ENCODE measurements at places on chromosomes 6 and 20. TPM values are rescaled to one million over a fixed set of nuclear protein-coding genes. Genes with fewer than 3 reads are reported as not detected.

Gene HLA-DMA
- 1.9 TPM for total RNA-seq

Gene LCA5
- total RNA-seq = 8.3 TPM

Gene BTNL2
- not detected for total RNA-seq

Gene C20orf141
- total RNA-seq = not detected

DNA sequence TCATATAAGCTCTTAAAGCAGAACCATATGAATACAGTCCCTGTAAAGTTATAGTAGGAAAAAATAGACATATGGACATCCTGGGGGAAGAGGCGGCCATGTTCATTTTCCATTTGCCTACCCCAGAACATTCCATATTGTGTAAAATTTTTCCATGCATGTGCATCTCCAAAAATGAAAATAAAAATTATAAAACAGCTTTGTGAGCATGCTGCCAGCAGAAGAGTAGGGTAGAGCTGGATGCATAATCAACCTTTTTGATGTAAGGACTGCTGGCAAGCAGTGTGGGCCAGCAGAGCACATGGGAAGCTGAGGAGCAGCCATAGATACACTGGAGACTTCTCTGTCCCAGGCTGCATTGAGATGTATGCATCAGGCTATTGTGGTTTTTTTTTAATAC is 271.0 kb downstream of the KCNQ5 start:
- no peak for DNase-seq

- peak; percentile 38 for DNase-seq
Observed at GRCh38 chr20:45152405-45152804, 22.3 kb upstream of the PI3 start.

DNA sequence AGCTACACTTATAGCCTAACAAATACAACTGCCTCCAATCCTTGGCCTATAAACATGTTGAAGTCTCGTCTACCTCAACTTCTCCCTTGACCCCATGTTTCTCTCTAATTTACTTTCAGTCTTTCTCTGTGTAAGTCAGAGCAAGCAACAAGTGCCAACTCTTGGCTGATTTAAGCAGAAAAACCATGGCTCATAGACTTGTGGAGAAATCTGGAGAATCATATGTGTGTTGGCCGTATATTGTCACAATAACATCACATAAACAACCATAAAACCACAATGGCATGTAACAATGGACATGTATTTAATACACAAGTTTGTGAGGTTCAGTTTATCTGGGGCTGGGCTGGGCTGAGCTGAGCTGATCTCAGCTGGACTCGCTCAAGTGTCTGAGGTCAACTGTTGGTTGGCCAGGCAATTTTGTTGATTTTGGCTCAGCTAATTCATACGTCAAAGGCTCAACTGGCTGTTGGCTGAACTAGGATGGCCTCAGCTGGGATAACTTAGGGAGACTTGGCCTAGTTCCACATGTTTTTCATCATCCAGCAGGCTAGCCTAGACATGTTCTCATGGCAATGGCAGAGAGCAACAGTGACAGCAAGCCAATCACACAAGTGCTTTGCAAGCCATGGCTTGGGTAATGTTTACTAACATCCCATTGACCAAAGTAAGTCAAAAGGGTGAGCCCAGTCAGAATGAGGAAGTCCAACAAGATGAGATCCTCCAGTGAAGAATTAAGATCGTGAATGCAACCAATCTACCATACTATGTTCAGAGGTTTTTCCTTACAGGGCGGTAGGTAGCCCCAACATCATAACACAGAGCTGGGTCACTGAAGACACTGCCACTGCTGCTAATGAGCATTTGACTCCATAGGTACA is 12.9 kb upstream of the TBC1D22B start:
- DNase-seq = peak; percentile 99

DNA sequence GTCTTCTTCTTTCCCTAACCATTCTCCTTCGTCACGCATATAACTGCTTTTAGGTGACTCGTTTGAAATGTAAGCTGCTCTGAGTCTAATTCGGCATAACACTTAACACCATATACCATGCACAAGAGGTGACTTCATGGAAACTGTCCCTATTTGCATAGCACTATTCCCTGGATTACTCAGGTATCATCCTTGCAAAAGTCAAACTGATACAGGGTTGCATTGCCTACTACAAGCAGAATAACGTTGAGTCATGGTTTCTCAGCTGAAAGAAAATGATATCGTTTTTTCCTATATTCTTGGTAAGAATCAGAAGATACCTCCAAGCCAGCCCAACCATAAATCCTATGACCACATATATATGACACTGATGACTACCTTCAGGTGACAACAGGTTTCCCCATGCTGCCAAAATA is 227.5 kb downstream of the ATXN1 start:
- no peak for DNase-seq

- DNase-seq = peak; percentile 96
Observed at GRCh38 chr6:6699741-6700367, 111.3 kb downstream of the LY86 start.

GRCh38 chr6:14380901-14381828 is 263.6 kb downstream of the CD83 start:
- no peak for DNase-seq

DNA sequence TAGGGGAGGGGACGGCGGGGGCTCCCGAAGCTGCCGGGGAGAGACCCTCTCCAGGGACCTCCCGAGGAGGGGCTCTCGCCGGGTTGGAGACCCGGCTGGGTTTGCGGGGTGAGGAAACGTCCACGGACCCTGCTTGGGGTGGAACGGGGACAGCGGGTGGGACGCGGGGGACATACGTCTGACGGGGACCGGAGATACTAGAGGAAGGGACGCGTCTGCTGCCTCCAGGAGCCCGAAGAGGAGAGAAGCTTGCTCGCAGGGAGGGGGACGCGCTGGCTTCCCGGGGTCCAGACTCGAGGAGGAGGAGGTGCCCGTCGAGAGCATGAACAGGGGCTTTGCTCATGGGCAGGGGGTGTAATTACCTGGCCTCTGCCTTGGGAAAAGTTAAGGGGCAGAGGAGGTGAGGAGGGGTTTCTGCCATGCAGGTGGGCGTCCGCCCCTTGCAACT is 593 bp downstream of the DNMT3B start:
- DNase-seq = no peak

DNA sequence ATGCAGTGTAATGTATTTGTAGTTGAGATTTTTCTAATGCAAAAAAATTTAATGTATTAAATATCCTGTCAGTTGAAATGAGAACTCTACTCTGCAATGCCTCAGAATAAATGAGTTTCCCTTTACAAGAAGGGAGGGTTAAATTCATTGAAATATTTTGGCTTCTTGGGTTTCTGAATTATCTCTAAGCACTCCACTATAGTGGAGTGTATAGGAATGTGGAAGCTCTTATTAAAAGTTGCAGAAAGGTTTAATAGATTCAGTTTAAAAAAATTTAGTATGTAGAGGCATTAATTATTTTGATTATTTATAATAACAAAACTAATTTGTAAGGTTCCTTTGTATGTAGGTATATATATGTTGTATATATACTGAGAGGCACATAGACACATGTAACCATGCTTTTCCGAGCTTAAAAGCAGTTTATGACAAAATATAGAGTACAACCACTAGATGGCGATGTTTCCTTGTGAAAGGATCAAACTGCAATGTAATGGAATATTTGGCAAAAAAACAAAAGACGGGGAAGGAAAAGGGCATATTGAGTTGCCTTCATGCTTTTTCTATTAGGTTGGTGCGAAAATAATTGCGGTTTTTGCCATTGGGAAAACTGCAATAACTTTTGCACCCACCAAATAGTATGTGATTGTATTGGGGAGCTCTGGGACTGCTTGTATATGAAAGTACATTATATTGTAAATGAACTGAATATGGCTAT is 144.2 kb downstream of the MYO6 start:
- peak; percentile 76 for DNase-seq

DNA sequence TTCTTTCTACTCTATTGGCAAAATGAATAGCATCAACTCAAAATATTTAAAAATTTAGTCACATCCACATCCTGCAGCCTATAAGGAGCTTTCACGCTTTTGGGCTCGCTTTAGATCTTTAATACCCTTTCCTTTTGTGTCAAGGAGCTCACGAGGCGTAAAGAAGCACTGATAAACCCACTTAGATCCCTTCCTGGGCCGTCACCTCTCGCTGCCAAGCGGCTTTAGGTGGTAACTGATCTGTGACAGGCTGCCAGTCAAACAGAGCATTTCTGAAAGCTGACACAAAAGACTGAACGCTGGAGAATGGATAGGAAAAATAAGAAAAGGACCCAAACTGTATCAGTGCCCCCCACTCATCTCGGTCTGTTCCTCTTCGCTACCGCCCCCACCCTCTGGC is 385.7 kb upstream of the MMS22L start:
- DNase-seq = peak; percentile 2
